Upper lobe of right lung (tissue), 1 donor: ENCODE measurements at places on chromosomes 5 and 9. TPM values are rescaled to one million over a fixed set of nuclear protein-coding genes. Genes with fewer than 3 reads are reported as not detected.

DNA sequence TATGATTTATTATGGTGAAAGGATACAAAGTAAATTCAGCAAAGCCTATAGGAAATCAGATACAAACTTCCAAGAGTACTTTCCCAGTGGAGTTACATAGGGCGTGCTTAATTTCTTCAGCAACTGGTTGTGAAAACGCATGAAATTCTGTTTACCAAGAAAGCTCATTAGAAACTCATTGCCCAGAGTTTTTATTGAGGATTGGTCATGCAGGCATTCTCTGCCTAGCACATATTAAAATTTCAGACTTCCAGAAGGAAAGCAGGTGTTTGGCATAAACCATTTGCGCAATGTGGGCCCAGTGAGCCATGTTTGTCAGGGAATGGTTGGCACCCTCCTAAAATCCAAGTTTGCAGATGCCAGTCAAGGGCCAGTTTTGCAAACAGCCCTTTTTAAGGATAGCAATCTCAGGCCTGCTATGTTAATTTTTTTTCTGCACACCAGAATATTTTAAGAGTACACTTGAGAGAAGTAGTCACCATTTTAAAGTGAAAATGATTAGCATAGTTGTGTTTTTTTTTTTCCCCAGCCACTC, 311.1 kb upstream of the CHD1 start:
- DNase-seq = no peak

GRCh38 chr5:128111818-128112448, 28.4 kb downstream of the SLC12A2 start:
- DNase-seq = no peak

DNA sequence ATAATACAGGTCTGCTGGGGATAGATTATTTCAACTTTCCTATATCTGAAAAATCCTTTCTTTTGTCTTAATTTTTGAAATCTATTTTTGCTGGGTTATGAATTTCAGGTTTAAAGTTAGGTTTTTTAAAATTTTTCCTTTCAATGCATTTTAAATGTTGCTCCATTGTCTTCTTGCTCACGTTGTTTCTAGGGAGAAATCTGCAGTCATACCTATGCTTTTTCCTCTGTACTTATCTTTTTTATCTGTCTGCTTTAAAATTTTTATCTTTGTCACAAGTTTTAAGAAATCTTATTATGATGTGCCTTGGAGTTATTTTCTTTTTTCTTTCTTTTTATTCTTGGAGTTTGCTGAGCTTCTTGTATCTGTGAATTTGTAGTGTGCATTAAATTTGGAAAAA, 412.0 kb upstream of the KIF2A start:
- DNase-seq = no peak

DNA sequence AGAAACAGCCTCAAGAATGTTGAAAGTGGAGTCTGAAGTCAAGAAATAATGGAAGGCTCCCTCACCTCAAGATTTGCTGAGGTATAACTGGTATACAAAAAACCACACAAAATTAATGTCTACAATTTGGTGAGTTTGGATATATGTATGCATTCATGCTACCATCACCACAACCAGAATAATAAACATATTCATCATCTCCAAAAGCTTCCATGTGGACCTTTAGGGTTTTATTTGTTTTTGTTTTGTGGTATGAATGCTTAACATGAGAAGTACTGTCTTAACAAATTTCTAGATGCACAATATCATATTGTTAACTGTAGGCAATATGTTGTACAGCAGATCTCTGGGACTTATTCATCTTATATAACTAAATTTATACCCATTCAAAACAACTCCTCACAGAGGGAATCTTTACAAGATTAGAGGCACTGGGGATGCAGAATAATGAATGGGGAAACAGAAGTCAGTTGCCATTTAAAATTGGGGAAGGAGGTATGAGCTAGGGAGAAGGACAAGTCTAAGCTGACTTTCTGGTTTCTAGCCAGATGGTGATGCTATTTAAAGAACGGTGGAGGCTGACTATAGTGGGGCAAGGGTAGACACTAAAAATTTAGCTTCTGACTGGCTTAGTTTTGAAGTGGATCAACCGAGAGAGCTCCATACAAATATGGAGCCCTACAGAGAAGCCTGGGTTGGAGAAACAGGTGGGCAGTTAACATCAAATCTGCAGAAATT, 213.9 kb downstream of the BNC2 start:
- no peak for DNase-seq

GRCh38 chr5:146337264-146337904, 1.3 kb upstream of the POU4F3 start:
- DNase-seq = no peak

GRCh38 chr9:113370806-113371325, 5.9 kb downstream of the HDHD3 start:
- DNase-seq = no peak

- DNase-seq = no peak
These were observed 698 bp upstream of the SEC24A start for GRCh38 chr5:134647750-134648424.

GRCh38 chr5:171783051-171783450, 2.6 kb upstream of the SMIM23 start:
- no peak for DNase-seq

DNA sequence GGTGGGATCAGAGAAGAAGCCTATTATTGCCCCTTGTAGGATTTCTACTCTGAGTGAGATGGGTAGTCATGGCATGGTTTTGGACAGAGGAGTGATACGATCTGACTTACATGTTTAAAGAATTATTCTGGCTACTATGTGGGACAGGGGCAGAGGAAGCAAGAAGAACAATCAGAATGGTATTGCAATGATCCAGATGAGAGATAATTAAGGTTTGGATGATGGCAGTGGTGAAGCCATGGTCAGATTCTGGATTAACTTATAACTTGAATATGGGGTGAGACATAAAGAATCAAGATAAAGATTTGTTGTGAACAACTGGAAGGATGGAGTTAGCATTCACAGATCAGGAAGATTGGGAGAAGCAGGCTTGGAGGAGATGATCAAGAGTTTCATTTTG, 3.4 kb upstream of the HEMGN start:
- no peak for DNase-seq

DNA sequence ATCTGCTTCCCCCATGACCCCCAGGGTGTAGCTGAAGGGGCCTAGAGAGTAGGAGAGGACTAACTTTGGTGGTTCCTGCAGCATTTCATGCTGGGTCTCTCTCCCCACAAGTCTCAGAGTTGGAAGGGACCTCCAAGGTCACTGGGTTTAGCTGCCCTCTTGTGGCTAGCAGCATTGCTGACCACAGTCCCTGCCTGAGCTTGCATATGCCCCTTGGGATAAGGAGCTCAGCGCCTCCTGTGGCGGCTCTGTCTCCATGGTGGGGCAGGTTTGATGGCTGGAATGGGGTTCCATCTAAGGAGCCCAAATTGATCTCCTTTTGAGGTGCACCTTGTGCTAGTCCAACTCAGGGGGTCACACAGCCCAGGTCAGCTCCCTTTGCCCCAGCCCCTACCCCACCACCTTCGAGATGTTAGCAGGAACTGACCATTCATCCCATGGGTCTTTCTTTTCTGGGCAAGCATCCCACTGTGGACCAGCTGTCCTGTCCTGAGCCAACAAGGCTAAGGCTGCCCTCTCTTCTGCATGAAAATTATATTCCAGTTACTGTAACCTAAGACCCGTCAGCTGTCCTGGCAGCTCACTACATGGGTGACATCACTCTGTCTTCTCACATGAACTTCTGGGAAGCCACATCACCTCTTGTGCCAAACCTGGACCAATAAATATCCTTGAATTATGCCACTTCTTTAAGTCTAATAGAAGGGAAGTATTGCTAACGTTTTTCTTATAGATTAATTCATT, 196.2 kb downstream of the HSPA4 start:
- DNase-seq = no peak

- DNase-seq = no peak
These were observed 1.2 kb downstream of the AP3S1 start for GRCh38 chr5:115842952-115843351.

DNA sequence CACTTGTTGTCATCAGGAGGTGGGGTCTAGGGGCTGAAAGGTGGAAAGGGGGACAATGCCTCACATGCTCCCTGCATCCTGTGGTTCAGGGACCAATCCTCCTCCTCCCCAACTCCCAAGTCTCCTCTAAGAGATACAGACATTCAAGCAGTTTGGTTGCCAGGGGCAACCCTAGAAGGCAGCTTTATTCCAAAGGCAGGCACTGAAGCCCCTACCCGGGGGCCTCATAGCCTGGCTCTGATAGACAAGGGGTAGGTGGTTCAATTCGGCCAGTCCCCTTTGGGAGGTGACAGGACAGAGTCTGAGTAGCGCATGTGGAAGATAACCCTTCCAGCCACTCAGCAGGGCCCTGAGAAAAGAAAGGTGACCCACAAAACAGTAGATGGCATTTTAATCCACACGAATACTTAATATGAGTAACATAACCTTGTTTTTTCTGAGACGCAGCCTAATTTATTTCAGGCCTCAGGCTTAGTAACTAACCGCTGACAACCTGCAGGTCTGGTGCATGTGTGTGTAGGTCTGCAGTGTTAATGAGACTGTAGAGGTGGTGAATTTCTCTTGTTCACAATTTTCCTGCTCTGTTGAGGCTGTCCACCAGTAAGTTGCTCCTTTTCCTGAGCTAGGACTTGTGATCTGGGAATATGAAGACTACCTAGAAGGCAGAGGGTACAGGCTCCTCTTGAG, 31.3 kb upstream of the HSPA9 start:
- no peak for DNase-seq

DNA sequence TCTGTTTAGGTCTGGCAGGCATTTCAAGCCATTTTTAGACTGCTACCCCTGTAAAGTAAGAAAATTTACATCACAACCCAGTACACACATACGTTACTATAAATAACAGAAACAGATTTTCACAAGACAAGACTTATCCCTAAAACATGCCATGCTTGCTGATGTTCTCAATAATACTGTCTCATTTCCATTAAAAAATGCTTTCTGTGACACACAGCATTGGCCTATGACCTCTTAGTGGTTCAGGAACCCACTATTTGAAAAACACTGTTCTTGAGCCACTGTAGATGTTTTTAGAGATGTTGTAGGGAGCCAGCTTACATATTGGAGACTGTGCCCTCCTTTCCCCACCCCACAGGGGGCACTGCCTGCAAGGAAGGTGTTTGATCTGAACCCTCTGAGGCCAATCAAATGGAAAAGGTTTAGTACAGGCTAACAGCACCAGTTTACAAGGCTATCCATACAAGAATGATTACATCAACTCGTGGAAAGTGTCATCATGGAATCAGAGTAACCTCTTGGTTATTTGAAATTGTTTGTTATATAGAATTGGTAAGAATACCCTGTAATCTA, 30.8 kb downstream of the ZSWIM6 start:
- DNase-seq = no peak

GRCh38 chr9:137836151-137836830, 41.3 kb upstream of the CACNA1B start:
- DNase-seq = no peak

DNA sequence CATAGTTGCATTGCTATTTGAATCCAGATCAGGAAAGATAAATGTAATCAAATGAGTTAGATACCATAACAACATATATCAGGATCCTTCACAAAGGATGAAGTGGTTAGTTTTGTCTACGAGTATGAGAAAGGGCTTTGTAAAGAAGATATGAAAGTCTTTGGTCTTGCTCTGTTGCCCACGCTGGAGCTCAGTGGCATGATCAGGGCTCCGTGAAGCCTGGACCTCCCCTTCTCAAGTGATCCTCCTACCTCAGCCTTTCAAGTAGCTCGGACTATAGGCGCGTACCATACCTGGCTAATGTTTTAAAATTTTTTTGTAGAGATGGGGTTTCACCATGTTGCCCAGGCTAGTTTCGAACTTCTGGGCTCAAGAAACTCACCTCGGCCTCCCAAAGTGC, 1.8 kb downstream of the SMC5 start:
- no peak for DNase-seq

DNA sequence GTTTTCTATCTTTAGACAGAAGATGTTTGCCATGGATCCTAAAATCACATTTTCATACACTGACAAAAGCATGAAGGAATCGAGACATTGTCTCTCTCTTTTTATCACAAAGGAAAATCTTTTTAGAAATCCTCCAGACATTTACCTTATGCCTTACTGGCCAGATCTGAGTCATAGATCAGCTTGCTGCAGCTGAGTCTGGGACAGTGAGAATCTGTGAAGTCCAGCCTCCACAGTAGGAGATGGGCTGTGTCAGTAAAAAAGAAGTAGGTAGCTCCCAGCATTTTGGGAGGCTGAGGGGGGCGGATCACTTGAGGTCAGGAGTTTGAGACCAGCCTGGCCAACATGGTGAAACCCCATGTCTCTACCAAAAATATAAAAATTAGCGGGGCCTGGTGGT, 333.4 kb upstream of the ZNF462 start:
- no peak for DNase-seq

DNA sequence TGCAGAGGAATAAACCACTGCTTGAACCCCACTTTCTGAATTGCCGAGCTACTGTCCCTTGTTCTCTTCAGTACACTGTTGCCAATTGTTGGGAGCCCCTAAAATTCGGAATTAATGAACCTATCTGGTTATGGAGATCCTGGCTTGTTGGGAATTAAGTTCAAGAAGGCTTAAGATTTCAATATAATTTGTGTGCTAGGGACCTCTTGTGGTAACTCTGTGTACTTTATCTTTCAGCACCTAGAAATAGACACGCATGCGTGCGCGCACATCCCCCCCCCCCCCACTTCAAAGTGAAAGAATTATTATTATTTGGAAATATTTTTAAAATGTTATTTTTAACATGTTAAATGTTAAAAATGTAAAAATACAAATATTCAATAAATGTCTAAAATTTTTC, 53.3 kb upstream of the FAM169A start:
- DNase-seq = no peak

DNA sequence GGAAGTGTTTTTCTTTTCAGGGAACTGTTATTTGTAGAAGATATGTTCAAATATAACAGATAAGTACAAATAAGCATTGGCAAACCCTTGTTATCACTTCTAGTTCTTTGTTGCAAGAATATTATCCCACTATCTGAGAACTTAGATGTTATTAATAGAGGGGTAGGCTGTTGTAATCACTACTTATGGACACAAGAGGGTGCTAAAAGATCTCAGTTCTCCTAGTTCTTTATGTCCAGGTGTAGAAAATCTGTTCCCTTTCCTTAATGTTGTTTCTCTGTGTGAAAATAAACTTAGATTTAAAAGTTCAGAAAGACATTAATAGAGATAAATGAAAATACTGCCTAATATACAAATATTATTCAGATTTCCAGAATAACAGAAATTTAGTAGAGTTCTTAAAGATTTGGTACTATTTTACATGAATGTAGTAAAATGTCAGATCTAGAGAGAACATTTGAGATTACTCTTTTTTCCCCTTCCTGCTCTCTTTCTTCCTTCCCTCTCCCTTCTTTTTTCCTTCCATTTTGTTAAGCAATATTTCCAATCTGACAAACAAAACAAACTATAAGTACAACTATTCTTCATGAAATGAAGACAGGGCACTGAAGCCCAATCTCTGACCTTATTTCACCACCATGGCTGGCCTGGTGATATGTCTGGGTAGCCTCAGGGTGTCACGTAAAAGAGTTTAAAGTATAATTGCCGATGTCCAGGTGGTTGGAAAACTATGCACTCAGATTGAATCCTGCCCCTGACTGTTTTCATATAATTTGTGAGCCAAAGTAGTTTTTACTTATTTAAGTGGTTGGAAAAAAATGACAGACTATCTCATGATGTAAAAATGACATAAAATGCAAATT, 43.6 kb upstream of the C5orf46 start:
- no peak for DNase-seq

- no peak for DNase-seq
These were observed 26.2 kb downstream of the MACROH2A1 start for GRCh38 chr5:135372654-135373381.

- DNase-seq = no peak
These were observed 80.0 kb upstream of the TUT7 start for GRCh38 chr9:86434039-86434726.

The FAM53C gene
- total RNA-seq = 23.0 TPM

The GABRA1 gene
- total RNA-seq = not detected

The SPATA31D4 gene
- total RNA-seq = not detected

The SHISAL2B gene
- not detected for total RNA-seq

The MEIKIN gene
- total RNA-seq = not detected
